ELF-1 (cell line): ENCODE measurements at places on chromosomes 12 and 14.

GRCh38 chr12:121717041-121717699 lies 4.6 kb downstream of the TMEM120B start:
- DNase-seq: peak; percentile 77

DNA sequence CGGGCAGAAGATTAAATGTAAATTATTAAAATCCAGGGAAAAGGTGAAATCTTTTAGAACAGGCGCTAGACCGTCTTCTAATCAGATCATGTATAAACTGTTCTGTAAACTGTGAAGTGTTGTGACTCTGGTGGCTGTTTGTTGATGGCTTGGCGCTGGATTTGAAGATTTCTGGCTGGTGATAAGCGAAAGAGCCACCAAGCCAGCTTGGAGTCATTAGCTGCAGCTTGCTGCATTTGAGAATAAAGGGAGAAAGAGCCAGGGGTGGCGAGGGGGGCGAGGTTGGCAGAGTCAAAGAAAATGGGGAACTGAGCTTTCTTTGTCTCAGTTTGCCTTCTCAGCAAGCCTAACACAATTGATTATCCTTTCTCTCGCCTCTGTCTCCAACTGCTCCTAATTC lies 8.0 kb downstream of the SYNDIG1L start:
- DNase-seq: no peak

- no peak for DNase-seq
These were observed 1.9 kb upstream of the CLEC2D start for GRCh38 chr12:9667403-9668160.

DNA sequence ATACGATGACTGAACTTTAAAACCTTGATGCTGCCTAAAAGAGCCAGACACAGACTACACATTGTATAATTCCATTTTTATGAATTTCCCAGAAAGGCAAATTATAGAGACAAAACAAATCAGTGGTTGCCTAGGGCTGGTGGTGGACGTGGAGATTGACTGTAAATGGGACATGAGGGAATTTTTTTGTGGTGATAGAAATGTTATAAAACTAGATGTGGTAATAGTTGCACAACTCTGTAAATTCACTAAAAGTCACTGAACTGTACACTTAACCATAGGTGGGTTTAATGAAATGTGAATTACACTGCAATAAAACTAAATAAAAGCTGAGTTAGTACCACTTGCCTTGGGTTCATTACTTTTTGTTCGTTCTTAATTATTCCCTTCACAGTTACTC lies 72.1 kb downstream of the PLEKHA5 start:
- no peak for DNase-seq

GRCh38 chr12:93536111-93536765 lies 36.2 kb upstream of the SOCS2 start:
- DNase-seq: no peak
